ENCODE measurements at places on chromosomes 2 and 18.

- peak; percentile 21 for DNase-seq
Measured at GRCh38 chr2:29314816-29315571, 199.8 kb downstream of the CLIP4 start.

- DNase-seq: peak; percentile 40
Measured at GRCh38 chr18:12911025-12911928, 27.2 kb upstream of the PTPN2 start.

DNA sequence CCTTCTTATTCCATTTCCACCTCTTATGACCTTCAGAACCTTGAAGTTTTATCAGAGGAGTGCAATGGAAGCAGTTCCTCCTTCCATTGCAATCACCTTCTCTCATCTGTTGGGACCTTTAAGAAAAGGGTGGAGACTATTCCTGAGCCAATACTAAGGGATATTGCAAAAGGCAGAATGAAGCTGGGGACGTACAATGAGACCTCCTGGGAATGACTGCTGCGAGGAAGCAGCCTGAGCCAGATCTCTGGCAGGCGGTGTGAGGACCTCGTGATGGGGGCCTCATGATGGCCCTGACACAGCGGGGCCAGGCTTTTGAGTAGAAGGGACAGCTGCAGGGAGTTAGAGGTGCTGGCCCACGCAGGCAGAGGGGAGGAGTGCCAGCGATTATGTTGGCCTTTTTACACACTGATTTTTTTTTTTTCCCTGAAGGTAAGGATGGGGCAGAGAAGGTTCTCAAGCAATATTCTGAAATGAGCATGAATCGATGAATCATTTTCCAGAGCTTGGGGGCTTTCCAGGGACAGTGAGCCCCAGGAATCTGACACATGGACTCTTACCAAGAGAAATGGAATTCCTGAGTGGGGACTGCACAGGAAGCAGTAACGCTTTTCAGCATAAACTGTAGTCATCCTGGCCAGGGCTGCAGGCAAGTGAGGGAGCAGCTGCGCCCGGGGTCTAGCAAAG is 40.0 kb upstream of the LAPTM4A start:
- DNase-seq: no peak

DNA sequence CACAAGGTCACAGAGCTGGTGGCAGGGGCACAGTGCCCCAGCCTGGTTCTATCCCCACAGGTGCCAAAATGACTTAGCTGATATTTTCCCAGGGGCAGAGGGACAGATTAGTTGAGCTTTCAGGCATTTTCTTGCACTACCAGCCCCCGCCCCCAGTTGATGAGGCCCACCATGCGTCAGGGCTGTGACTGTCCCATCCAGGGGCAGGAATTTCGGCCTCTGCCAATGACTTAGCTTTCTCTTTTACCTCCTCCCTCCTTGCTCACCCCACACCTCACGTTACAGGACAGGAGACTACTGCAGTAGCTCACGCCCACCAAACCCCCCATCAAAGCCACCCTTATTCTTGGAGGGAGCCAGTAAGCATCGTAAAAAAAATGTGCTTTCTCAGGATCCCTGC is 31.5 kb downstream of the MRO start:
- no peak for DNase-seq

DNA sequence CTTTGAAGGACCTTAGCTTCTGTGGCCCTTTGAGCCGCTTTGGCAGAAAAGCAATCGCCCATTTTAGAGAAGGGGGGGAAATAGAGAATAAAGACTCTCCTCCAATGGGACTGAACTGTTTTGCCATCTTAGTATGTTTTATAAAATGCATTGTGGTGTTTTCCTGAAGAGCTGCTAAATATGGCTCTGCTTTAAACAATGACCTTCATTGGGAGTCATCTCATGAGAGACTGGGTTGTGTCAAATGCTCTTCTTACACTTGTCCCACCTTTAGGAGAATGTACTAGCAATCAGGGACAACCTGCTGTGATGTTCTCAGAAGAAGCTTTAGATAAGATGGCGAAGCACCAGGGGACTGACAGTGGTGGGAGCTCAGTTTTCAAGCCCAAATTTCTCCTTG is 418.9 kb upstream of the POU3F3 start:
- DNase-seq: no peak

DNA sequence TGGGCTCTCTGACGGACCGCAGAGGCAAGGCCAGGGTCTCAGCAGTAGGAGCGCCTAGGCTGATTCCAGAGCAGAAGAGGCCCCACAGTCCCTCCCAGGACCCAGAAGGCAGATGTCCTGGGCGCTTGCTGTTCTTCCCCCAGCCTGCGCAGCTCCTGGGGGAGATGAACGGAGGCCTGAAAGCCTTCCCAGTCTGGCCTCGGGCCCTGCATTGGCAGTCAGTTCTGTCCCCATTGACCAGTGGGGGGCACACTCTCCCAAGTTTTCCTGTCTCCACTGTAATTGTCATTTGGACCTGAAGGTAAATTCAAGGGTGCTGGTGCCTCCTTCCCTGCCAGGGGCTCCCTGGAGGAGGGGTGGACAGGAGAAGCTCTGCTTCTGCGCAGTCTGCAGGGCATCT is 345.7 kb downstream of the CYP26B1 start:
- no peak for DNase-seq

DNA sequence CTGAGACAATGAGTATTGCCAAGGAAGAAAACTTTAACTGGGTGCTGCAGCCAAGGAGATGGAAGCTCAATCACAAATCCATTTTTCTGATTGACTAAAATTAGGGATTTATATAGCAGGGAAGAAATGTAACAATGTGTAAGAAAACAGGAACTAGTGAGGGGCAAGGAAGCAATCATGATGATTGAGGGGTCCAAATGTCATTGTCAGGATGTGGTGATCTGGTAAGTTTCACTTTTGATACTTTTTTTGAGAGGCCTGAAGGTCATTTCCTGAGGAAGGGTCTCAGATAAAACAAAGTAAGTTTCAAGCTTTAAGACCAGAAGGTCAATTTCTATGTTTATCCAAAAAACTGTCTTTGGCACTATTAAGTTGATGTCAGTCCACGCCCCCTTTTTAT is 12.0 kb upstream of the GCC2 start:
- no peak for DNase-seq

GRCh38 chr2:240981871-240982800 is 16.3 kb upstream of the SNED1 start:
- no peak for DNase-seq

DNA sequence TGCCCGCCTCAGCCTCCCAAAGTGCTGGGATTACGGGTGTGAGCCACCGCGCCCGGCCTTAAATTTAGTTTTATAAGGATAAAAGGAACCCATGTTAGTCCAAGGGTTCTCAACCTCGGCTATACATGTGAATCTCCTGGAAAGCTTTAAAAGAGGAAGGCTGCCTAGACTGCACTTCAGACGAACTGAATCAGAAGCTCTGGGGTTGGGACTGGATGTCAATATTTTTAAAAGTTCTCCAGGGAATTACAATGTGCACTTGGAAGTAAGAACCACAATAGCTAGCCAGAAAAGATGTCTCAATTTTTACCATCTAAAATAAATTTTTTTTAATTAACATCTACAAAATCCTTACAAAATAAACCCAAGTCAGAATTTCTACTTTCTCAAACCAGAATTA is 10.1 kb downstream of the LMAN2L start:
- no peak for DNase-seq

GRCh38 chr2:47227532-47228279 is 72.6 kb upstream of the STPG4 start:
- DNase-seq: no peak

DNA sequence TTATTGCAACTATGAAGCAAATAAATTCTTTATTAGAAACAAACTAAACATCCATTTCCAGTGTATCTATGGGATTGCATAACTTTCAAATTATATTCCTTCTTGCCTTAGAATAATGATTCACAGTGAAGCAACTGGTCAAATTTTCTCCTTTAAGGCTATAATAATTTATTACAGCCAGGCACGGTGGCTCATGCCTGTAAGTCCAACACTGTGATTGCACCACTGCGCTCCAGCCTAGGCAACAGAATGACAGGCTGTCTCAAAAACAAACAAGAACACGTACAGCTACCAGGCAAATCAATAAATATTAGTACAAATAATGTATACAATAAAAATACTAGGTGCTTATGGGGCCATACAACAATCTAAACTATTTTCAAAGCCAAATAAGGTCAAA is 1416.2 kb downstream of the LRP1B start:
- DNase-seq: no peak

GRCh38 chr2:3160751-3161330 is 216.8 kb downstream of the EIPR1 start:
- DNase-seq: no peak

- no peak for DNase-seq
Measured at GRCh38 chr18:79604913-79605880, 74.4 kb upstream of the CTDP1 start.

- DNase-seq: no peak
Measured at GRCh38 chr2:182446087-182446486, 19.3 kb upstream of the PDE1A start.

GRCh38 chr18:37529863-37530262 is 35.7 kb downstream of the CELF4 start:
- DNase-seq: no peak

GRCh38 chr18:11146238-11146946 is 3.0 kb downstream of the PIEZO2 start:
- no peak for DNase-seq

- no peak for DNase-seq
Measured at GRCh38 chr18:55998071-55998522, 410.1 kb upstream of the TCF4 start.

DNA sequence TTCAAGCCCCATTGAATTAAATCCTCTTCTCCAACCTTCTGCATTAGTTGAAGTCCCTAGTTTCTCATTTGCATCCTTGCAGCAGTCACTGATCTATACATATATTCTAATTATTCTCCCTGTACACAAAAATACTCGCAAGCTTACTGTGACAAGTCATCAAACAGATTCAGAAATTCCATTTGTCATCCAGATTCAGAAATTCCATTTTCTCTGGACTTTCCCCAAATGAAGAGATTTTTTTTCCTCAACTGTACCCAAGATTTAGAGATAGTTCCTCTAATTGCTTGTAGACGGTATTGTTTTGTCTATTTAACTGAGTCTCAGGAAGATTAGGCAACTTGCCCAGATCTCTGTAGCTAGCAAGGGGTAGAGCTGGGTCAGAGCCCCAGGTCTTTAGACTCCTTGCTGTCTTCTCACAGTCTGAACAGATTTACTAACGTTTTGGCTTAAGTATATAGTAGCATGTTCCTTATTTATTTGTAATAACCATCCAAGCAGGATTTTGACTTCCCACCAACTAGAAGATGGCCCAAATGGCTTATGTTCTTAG is 34.2 kb downstream of the RAB12 start:
- DNase-seq: no peak

DNA sequence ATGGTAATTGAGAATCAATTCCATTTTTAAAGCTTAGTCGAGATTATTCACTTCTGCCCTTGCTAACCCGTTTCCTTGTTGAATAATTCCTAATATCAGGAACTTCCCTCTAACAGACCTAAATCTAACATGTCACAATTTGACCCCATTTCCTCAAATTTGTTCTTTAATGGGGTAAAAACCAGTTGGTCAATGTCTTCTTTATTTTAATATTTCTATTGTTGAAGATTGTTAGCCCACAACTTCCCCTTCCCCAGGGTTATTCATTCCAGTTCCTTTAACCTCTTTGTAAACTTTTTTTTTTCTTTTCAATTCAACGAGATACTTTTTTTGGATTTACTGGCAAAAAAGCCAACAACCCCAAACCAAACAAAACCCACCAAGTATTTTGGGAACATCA is 7.3 kb downstream of the TNFRSF11A start:
- DNase-seq: no peak

GRCh38 chr2:205405194-205405593 is 277.1 kb upstream of the NRP2 start:
- DNase-seq: no peak

DNA sequence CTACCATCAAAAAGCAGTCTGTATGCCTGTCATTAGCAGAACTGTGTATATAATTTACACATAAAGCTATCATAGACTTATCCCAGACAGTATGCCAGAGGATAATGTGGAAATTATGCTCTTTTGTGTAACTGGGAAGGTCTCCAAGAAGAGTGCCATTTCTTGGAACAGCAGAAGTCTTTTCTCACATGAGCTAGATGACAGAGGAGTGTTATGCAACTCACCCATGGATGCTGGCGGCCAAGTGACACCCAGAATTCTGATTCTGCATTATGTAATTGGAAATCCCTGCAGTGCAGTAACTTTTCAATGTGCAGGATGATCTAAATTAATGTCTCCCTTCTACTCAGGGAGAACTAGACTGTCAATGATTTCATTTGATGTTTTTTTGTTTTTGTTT is 160.0 kb downstream of the UBE2E3 start:
- no peak for DNase-seq

DNA sequence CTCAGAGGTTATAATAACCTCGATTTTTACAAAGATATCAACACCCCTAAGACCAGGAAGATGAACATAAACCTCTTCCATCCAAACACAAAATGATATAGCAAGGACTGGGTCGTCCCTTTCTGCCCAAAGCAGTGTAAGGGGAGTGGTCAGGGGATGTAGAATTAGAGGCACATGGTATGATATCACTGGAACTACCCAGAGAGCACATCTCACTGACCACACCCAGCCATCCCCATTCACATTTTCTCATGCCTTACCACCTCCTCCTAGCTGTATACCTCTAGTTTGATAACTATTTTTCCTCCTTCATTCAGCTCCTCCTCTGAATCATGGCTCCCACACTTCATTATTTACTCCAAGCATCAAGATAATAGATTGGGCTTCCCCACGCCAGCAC is 152.6 kb downstream of the COPS8 start:
- no peak for DNase-seq

- no peak for DNase-seq
Measured at GRCh38 chr2:150339282-150339681, 148.2 kb downstream of the RND3 start.

DNA sequence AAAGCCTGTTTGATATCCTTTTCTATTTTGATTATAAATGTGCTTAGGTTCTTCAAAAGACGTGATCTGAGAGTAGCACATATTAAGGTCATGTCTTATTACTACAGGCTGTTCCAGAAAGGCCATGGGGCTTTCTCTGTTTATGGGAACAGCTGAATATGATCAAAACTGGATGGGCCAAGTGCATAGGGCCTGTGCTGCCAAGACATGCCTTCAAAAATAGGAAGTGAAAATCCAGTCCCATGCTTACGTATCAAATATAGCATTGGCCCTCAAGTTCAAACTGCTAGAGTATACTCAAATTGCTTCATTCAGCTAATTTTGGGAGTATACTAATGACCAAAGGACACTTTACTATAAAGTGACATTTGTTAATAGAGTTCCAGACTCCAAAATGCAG is 24.1 kb downstream of the SLC25A52 start:
- DNase-seq: no peak

GRCh38 chr2:160555420-160556071 is 61.9 kb upstream of the RBMS1 start:
- DNase-seq: no peak

GRCh38 chr2:108330979-108331378 is 42.3 kb downstream of the SULT1C2 start:
- DNase-seq: no peak

GRCh38 chr18:58125183-58125582 is 81.2 kb downstream of the NEDD4L start:
- DNase-seq: no peak

- no peak for DNase-seq
Measured at GRCh38 chr2:162063899-162064298, 10.1 kb downstream of the DPP4 start.
